Kidney (tissue), 22 donors: ENCODE measurements at places on chromosomes 13 and 19. TPM values are rescaled to one million over a fixed set of nuclear protein-coding genes. Genes with fewer than 3 reads are reported as not detected.

FCER2 gene
- 1.0 TPM for total RNA-seq

DNA sequence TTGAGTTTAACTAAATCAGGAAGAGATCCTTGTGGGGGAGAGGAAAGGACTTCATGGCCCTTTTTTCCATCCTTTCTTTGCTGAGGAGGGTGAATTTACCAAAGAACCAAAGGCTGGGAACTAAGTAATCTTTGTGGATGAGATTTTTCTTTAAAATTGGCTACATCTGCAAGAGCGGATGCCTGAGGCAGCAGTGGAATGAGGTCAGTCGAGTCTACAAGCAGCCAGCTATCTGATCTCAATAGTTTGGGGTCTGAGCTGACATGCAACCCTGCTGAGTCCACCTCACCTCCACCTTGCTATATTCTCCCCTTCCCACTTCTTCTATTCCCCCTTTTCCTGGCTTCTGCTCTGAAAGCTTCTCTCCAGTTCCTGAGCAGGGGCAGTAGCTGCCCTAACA, 3.6 kb upstream of the DNAJC15 start:
- no peak for DNase-seq

DNA sequence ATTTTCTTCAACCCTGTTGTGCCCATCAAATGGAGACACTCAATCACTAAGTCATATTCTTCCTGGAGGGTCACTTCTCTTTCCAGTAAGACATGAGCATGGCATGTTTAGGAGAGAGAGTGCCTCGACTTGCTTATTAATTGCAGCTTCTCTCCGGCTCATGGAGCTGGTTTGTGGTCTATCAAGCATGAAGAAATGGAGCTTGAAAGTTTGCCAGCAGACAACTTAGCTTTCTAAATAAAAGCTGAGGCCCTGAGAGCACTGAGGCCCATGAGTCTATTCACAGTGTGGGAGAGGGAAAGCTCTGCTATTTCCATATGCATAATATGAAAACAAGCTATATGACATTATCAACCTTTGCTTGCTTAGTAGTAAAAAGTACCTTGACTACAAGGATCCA, 378.5 kb downstream of the FGF9 start:
- no peak for DNase-seq

IFNL1 gene
- not detected for total RNA-seq

PNMA8B gene
- 1.3 TPM for total RNA-seq

DNA sequence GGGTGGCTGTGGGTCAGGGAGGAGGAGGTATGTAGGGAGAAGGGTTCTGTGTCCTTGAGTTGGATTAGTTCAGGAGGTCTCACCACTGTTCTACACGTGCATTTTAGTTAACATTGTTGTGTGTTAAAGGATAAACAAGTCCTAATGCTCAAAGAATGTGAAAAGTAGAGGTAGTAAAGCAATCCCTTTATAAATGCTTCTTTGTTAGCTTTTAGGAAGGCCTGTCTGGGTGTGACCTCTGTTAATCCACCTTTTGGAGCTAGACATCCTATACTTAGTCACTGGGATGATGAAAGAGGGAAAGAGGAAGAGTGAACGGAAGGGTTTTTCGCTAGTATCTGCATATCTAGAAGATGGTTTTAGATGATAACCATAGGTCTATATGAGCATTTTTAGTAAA, 42.2 kb upstream of the FLT1 start:
- DNase-seq: no peak

DNA sequence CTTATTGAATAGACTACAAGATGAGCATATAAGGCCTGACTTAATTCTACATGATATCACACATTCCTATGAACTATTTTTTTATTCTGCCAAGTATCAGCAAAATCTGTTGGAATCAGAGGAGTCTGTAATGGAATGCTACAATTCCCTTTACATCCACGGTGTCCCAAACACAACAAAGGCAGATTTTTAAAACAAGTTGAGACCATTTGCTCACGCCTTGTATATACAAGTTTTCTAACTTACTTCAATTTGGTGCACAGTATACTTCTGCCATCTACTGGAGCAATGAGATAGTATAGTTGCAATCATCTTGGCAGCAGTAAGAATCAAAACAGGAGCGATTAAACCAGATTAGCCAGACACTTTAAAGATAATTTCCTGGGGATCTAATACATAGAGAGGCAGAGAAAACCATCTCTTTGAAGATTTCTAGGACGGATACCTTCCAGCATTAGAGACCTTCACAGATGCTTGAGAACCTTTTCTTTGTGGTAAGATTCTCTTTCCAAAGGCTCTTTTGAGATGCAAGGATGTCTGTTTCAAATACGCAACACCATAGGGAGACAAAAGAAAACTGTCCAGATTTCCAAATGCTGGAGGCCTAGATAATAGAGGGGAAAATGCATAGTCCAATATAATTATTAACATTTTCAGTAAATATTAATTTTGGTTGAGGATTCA, 302.0 kb upstream of the MIR17HG start:
- DNase-seq: no peak

DNA sequence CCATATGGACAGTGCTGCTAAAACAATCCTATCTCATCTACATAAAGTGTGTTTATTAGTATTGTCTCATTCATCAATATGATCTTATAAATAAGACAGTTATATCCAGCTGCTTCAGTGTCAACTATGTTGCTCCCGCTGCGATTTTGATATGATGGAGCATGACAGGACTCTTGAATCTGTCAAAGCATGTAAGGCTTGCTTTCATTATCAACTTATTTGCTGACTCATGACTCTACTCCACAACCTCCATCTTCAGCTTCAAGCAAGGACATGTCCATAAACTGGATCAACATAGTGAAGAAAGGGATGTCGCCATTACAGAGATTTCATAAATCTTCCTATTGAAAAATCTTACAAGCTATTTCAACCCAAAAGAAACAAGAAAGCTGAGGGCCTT, 2812.6 kb downstream of the PCDH9 start:
- DNase-seq: no peak

DNA sequence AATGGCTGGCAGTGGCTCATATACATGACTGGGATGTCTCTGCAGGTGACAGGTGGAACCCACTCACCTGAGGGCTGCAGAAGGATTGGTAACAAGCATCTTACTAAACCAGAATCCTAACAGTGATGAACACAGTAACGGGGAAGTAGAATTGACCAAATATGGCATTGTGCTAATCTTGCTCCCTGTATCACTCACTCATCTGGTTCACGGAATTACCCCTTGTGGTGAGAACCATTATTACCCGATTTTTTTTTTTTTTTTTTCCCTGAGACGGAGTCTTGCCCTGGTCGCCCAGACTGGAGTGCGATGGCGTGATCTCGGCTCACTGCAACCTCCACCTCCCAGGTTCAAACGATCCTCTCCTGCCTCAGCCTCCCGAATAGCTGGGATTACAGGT, 69.5 kb downstream of the PTPRS start:
- no peak for DNase-seq

F2RL3 gene
- total RNA-seq: 3.2 TPM

ZNF536 gene
- 0.25 TPM for total RNA-seq

CCDC97 gene
- 28.1 TPM for total RNA-seq

GRCh38 chr13:31587698-31588266, 151.5 kb upstream of the RXFP2 start:
- DNase-seq: no peak

- DNase-seq: no peak
Measured at GRCh38 chr13:20294497-20294896, 62.4 kb upstream of the GJB6 start.

TRPM4 gene
- 89.1 TPM for total RNA-seq

DNA sequence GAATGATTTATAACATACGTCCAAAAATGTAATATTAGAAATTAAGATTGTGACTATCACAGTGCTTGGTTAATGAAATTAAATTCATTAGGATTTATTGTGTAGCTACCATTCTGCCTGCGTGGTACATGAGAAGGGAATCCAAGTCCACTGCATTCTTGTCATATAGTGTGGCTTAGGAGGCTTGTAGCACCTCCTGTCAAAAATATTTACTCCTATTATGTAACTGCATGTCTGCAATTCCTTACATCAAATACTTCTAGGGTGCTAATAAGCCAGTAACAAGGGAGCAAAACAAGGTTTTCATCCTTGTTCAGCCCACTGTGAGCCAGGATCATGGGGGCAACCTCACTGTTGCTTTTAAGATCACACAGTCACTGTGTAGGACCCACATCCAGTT, 199.0 kb downstream of the SLC7A1 start:
- DNase-seq: no peak

GRCh38 chr19:41555748-41556147, 20.2 kb upstream of the CEACAM21 start:
- DNase-seq: no peak

SYT3 gene
- total RNA-seq: 0.63 TPM

DNA sequence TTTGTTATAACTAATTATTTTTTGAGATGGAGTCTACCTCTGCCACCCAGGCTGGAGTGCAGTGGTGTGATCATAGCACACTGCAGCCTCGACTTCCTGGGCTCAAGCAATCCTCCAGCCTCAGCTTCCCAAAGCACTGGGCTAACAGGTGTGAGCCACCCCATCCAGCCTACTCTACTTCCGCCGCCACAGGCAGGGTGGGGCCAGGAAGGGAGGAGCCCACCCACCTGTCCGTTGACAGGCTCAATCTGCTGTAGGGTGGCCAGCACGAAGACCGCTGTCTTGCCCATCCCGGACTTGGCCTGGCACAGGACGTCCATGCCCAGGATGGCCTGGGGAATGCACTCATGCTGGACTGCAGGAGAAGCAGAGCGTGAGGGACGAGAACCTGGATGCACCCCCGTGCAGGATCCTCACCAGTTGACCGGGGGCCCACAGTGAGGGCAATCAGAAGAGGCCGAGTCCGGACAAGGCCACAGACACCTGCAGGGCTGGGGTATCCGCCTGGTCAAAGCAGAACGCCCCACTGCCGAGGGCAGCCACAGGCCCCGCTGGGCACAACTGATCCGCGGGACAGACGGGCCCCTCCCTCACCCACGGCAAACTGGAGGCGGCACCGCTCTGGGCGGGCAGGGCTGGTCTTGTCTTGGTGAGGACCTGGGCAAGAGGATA, 6.7 kb downstream of the DDX39A start:
- no peak for DNase-seq
